ENCODE measurements at places on chromosomes 11 and 22.
A peak's percentile ranks its signal among the peaks of the same experiment; 100 is the strongest.

DNA sequence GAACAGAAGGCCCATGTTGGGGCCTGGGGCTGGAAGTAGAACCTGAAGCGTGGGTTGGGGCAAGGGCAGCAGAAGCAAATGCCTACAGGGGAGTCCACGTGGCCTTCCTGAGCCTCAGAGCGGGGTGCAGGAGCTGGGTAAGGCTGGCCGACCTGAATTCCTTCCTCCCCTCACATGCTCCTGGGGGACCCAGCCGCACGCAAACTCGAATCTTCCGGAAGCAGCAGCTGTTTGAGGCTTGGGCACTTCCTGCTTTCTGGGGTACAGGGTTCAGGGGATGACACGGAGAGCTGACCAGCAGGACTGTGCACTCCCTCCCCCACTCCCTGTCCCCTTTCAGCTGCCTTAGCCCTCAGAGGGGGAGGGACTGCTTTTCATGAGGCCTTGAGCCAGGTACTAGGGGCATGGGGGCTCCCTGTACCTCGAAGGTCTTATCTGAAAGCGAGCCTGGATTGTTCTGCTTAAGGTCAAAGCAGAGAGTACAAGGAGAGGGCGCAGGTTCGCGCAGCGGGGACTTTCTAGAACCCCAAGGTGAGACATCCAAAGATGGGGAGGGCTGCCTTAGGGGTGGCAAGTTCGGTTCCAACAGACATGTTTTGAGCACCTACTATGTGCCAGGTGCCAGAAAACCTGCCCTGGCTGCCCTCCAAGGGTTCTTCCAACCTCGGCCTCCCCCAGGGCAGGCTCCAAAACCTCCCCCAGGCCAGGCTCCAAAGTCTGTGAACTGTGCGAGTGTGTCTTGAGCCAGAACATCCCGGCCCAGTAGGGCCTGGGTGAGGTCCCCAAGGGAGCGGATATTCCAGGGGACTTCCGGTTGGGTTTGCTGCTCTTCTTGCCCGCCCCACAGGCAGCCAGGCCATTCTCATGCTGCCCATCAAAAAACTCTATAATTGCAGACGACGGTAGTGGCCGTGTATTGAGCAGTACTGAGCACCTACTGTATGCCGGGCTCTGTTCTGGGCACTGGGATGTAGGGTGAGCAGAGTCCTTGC lies 1.7 kb downstream of the NCF4 start:
- DNase-seq: no peak

GRCh38 chr11:360326-361280 lies 8.7 kb upstream of the B4GALNT4 start:
- DNase-seq: no peak

DNA sequence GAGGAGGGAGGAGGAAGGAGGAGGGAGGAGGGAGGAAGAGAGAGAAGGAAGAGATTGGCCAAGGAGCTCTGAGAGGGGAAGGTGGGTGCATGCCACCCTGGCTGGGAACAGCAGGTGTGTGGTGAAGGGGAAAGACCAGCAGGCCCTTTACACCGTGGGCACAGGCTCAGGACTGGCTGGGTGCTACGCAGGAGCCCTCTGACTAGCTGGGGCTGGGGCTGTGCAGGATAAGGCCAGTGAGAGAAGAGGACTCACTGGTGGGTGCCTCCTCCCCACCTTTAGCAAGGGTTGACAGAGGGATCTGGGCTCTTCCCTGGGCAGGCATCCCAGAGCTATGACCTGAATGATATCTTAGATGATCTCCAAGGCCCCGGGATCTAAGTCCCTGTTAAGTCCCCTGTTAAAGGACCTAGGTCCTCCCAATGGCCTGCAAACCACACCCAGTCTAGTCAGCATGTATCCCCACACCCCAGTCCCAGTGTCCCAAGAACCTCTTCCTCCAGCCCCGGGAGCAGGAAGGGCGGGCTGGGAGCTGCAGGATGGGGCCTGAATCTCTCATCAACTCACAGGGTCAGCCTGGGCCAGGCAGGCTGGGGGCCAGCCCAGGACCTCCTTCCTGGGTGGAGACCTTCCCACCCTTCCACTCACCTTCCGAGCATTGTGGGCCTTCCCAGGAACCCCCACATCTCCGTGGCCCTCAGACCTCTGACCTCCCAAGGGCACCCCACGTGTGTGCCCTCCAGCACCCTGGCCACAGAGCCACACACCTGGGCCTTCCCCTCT lies 55.4 kb downstream of the CDKN1C start:
- DNase-seq: no peak

DNA sequence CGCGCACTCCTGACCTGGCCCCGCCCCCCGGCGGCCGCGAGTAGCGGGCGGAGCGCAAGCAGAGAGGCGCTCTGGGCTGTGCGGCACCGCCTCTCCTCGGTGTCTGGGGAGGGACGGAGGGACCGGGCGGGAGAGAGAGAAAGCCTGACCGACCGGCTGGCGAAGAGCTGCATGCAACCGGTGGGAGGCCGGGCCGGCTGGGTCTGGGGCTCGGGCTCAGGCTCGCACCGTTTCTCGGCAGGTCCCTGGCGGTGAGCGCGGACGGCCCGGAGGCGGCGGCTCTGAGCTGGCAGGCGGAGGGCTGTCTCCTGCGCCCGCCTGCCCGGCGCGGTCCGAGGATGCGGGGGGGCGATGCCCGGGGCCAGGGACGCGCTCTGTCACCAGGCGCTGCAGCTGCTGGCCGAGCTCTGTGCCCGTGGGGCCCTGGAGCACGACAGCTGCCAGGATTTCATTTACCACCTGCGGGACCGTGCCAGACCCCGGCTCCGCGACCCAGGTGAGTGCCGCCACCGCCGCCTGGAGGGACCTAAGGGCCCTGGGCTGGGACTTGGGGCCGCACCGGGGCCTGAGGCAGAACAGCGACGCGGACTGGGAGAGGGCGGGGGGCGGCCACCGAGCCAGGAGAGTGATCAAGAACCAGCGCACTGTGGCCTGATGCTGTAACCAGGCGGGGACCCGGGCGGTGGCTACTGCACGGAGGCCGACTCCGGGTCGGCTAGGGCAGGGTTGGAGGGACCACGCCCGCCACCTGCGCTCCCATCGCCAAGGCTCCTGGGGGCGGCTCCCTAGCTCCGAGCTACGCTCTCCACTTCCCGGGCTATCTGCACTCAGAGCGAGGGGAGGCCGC lies at the start of gene SYT9:
SYT9 (plus strand) TSS at position 69 of the 847 bp plus-strand sequence; CDS start at position 352, 283 bp downstream.
- DNase-seq: peak; percentile 69

- DNase-seq: no peak
Observed at GRCh38 chr11:64428693-64429092, 69.7 kb downstream of the RPS6KA4 start.

DNA sequence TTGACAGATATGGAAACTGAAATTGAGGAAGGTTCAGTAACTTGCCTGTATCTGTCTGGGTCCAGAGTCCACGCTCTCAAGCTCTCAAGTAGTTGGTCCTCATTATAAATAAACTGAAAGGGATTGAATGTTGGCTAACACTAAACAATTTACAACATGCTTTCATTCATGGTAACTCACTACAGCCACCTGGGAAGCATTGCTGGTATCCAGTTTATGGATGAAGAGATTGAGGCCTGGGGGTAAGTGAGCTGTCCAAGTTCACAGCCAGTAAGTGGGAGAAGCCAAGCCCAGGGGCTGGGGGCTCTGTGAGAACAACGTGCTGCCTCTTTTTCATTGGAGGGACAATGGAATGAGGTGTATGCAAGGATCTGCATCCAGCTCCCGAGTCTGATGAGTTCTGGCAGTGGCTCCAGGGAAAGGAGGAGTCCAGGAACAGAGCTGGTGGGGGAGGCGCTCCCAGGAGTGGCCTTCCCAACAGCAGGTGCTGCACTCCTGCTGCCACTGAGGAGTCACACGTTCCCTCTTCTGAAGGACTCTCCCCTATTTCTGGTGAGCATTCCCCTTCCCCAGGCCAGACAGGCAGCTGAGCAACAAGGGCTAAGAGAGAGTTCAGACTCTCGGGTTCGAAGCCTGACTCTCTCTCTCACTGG lies 175.8 kb downstream of the CSNK2A3 start:
- DNase-seq: no peak

DNA sequence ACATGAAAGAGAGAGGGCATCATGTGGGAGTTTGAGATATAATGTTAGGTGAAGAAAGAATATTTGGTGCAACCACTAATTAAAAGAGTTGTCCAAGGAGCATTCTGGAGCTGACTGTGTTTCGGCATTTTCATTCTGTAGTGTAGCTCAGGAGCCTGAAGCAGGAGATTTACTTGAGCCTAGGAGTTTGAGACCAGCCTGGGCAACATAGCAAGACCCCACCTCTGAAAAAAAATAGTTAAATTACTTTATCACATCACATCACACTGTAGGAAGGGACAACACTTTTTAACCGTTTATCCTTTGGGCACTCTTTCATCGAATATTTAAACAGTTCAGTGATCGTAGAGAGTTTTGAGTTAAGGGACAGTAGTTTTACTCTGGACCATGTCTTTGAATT lies 50.3 kb upstream of the SLC25A18 start:
- DNase-seq: no peak

GRCh38 chr11:60717956-60718355 lies 6.6 kb upstream of the MS4A18 start:
- DNase-seq: no peak

DNA sequence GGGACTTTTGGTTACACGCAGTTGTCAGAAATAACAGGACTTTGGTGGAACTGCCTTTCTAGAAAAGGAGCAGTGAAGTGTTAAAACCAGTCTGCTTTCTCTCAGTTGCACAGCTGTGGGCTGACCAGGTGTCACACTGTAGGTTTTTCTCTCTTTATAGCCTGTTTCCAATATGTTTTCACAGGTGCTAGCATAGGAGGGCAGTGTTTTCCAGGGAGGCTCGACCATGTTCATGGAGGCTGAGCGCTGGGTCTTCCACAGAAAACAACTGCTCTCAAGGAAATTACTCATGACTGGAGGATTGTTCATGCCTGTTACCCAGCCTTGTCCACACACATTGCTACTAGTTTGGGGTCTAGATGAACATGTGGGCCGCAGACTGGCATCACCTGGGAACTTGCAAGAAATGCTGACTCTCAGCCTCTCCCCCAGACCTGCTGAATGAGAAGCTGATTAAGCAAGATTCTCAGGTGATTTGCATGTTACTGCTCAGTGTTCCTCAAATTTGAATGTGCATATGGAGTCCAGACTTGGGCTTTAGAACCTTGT lies 157.7 kb downstream of the MAML2 start:
- DNase-seq: no peak

DNA sequence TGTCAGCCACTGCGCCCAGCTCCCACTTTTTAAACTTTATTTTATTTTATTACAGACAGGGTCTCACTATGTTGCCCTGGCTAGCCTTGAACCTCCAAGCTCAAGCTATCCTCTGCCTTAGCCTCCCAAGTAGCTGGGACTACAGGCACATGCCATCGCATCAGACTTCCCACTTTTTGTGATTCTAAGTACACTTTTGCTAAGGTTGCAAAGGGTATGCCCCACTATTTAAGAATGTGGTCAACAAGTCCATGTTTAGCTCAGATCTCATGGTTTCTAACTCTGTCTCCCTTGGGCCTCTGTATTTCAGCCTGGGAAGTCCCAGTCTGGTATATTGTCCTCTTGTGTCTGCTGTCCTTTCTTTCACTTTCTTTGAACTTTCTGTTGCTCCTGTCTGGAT lies 35.3 kb downstream of the EXPH5 start:
- DNase-seq: no peak

DNA sequence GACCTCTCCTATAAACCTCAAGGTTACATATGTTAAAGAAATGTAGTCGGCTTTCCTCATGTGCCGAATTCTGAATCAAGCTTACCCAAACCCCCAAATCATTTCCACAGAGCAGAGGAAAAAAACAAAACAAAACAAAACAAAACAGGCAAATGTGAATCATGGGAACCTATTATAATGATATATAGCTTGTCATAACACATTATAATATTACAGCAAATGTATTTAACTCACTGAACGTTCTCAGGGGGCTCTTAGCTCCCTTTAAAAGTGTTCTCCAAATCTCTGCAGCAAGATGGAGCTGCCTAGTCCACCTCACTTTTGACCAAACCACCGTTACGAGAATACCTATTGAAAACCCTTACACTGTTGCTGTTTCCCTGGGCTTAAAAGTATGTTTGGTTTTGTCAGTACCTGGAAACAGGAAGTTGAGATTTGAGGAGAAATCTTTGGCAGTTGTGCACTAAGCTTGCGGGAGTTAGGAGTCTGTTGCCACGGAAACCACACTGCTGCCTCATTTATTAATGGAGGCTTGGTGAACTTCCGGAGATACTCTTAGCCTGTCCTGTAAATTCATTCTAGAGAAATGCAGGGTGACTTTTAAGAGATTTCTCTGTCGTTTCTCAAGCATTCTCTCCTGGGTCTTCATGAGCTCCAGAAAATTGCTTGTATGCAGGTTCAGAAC lies 167.0 kb upstream of the RASSF10 start:
- DNase-seq: peak; percentile 82

- DNase-seq: no peak
Observed at GRCh38 chr11:70539360-70540095, 141.2 kb downstream of the CTTN start.

DNA sequence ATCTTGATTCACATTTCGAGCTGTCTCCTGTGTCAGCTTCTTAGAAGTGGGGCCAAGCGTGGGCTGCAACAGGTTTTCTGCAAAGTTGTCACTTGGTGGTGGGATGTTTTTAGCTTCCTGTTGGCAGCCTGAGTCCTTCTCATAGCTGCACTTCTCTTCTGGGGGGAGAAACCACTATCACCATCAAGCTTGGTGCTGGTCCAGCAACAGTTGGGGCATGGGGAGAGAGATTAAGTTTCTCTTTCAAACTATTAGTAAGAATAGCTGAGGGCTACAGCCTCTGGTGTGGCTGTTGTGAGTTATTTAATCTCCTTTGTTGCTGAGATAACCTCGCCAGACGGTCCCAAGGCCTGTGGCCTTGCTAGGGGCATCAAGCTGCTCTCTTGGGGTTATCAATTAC lies 123.3 kb upstream of the CRYBB3 start:
- no peak for DNase-seq

DNA sequence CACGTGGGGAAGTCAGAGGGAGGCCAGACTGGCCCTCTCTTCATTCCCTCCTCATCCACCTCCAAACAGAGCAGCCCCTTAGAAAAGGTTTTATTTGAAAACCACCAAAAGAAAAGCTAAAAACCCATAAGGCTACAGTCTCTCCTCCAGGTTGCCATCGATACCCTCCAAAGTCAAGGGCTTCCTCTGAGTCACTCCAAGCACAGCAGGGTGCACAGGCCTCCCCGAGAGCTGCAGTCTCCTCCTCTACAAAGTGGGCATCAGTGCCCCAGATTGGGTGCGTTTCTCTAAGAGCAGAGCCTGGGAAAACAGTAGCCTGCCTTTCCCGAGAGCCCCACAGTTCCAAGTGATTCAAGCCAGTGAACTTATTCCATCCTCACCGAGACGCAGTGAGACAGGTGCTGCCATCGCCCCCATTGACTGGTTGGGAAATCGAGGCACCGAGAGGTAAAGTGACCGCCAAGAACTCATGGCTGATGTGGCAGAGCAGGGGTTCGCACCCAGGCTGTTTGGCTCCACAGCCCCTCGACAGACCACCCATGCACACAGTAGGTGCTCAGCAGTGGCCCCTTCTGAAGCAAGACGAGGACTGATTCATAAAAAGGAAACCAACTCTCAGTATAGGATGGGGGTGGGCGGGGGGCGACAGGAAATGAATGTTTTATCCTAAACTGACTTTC lies 91.7 kb upstream of the SHISAL1 start:
- no peak for DNase-seq

DNA sequence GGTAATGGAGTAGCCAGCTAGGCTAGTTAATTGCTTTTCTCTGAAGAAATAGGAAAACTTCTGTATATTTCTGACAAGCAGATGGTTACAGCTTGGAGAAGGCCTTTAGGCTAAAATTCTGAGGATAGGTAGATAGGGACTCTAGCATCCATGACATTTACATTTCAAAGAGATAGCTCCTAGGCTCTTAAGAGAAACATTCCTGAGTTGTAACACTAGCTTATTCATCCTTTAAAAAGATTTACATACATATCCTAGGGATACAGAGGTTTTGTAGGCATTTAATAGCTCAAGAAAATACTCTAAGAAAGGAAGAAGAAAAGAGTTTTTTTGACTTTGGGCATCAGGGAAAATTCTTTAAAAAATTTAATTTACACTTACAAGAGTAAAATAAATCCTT lies 130.9 kb upstream of the CCDC179 start:
- no peak for DNase-seq
